ENCODE measurements at places on chromosomes 5 and 9. TPM values are rescaled to one million over a fixed set of nuclear protein-coding genes. Genes with fewer than 3 reads are reported as not detected.
A peak's percentile ranks its signal among the peaks of the same experiment; 100 is the strongest.

Gene ZNF454
- 1.4 TPM for total RNA-seq

Gene PCDHGA8
- 9.7 TPM for total RNA-seq

Gene CCDC171
- 1.5 TPM for total RNA-seq

Gene IL3
- not detected for total RNA-seq

Gene GRM6
- total RNA-seq, result not detected

Gene UGCG
- total RNA-seq, result 11.3 TPM

Gene CMYA5
- 1,695 TPM for total RNA-seq

Gene CATSPER3
- 0.37 TPM for total RNA-seq

GRCh38 chr9:13758936-13759335, 479.4 kb upstream of the MPDZ start:
- peak; percentile 6 for DNase-seq

DNA sequence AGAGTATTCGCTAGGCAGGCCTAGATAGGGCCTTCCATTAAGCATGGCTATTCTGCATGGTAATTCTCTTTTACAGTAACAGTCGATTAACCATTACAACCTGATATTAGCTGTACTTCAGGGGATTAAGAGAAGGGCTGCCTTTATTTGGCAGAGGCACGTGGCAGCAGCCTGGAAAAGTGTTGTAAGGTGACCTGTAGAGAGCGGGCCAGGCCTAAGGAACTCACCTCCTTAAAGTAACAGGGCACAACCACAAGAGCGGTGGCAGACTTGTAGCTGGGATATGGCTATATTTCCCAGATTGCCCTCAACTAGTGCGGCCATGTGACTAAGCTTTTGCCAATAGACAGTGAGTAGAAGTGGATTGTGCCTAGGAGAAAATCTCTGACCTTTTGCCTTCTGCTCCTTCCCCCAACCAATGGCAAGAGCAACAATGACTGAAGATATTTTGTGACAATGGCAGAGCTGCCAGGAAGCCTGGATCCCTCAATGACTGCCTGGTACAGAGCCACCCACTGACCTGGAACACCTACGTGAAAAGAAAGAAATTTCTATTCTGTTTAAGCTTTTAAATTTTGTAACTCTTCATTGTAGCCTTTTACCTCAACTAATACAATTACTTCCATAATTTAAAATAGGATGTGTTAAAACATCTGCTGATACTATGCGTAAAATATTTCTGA, 18.9 kb upstream of the ANKRD34B start:
- DNase-seq, result no peak

DNA sequence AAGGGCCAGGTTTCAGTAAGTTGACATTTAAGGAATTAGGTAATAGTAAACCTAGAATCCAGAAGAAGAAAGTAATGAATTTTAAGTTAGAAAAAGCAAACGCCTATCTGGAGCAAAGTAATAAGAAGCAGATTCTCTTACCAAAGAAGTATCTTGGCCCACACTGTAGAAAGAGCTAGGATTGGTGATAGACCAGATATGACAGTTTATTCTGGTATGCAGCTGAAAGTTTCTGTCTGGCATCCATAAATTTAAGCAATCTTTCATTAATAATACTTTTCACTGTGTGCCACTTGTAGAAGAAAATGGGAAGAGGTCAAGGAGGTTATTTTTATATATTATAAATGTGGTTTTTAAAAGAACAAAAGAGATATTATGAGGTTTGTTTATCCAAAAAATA, 3.0 kb downstream of the RECK start:
- DNase-seq, result no peak

- no peak for DNase-seq
Measured at GRCh38 chr5:38403877-38404635, 145.7 kb downstream of the EGFLAM start.

DNA sequence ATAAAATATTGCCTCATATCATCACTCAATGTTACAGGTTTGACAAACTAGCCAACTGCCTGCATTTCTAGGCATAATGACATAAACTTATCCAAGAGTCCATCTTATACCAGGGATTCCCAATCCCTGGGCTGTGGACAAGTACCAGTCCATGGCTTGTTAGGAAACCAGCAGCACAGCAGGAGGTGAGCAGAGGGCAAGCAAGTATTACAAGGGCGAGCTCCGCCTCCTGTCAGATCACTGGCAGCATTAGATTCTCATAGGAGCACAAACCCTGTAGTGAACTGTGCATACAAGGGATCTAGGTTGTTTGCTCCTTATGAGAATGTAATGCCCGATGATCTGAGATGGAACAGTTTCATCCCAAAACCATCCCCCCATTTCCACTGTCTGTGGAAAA, 144.9 kb downstream of the PRKACG start:
- no peak for DNase-seq

DNA sequence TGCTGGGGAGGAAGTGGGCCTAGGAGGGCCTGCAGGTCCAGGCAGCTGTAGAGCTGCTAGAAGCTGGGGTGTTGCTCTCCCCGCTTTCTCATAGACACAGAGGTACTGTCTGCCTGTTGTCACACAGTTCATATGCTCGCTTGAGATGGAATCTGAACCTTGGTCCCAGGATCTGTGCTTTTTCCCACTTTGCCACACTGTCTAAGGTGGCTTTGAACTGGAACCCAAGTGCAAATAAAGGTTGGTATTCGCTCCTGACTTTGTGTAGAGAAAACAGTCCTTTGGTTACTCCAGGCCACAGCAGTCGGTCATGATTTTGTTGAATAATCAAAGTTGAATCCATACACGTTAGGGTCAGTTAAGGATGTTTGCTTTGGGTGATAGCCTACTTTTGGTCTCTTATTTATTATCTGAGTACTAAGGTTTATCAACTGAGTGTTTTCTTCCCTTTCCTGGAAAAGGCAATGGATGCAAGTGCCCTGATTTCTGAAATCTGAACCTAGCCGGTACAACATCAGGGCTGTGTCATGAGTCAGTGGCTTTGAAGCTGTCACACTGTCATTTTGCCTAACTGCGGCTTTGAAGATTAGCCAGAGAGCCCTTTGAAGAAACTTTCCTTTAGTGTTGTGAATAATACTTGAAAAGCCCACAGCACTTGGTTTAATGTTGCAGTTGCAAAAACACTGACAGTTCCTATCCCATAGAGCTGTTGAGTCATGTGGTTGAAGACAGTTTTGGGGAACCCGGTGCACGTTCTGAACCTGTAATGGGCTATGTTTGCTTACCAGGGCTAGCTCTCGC, 41.3 kb downstream of the HABP4 start:
- DNase-seq, result no peak

GRCh38 chr5:32388432-32389129, 56.0 kb downstream of the ZFR start:
- no peak for DNase-seq

GRCh38 chr9:22111954-22112247, 102.8 kb upstream of the CDKN2B start:
- no peak for DNase-seq

GRCh38 chr5:1174122-1174936, 27.1 kb upstream of the SLC6A19 start:
- peak; percentile 68 for DNase-seq

DNA sequence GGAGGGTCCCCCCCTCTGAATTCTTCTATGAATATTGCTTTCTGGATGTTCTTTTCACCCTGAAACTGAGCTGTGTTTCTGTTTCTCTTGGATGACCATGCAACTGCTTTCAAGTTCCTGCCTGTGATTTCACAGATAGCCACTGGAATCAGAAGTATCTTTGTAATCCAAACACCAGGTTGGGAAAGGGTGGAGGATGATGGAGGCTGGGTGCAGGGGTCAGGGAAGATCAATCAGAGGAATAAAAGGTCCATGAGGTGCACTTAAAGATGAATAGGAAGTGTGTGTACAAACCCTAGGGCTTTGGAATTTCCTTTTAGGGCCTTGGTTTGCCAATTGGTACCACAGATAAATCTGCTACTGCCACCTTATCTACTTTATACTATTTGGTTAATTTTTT, 68.2 kb upstream of the AGXT2 start:
- DNase-seq, result no peak

GRCh38 chr9:12511726-12512125, 181.5 kb upstream of the TYRP1 start:
- no peak for DNase-seq

DNA sequence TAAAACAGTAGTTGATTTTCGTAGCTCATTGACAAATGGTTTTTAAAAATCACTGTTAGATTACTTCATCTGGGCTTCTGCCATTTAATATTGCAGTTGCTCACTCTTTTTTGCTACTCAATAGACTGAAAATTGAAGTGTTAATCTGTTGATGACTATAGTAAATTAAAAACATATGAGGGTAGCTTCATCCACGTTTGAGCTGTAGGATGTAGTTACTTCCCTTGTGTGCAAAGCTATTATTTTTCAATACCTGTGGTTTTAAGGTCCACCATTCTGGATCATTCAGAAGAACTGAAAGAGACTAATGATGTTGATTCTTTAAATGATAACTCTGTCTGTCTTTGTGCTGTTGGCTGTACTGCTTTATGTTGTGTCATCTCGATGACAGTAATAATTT, 74.7 kb downstream of the LNPEP start:
- no peak for DNase-seq

DNA sequence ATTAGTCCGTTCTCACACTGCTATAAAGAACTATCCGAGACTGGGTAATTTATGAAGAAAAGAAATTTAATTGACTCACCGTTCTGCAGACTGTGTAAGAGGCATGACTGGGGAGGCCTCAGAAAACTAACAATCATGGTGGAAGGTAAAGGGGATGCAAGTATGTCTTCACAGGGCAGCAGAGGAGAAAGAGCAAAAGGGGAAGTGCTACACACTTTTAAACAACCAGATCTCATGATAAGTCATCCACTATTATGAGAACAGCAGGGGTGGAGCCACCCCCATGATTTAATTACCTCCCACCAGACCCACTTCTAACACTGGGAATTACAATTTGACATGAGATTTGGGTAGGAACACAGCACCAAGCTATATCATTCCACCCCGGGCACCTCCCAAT, 26.6 kb downstream of the FST start:
- DNase-seq, result no peak

DNA sequence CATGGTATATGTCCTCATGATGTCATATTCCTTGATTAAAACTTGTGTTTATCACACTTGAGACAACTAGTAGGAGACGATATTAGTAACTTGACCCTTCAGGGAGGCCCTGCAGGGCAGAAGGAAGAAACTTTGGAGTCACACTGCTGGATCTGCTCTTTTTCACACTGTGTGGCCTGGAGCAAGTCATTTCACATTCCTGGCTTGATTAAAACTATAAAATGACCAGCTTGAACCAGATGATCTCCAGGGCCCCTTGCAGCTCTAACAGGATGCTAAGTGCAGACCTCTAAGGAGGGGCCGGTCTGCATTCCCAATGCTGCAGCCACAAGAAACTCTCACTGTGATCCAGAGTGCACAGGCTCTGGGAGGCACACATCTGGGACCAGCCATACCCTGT, 146.4 kb upstream of the ZNF366 start:
- no peak for DNase-seq

DNA sequence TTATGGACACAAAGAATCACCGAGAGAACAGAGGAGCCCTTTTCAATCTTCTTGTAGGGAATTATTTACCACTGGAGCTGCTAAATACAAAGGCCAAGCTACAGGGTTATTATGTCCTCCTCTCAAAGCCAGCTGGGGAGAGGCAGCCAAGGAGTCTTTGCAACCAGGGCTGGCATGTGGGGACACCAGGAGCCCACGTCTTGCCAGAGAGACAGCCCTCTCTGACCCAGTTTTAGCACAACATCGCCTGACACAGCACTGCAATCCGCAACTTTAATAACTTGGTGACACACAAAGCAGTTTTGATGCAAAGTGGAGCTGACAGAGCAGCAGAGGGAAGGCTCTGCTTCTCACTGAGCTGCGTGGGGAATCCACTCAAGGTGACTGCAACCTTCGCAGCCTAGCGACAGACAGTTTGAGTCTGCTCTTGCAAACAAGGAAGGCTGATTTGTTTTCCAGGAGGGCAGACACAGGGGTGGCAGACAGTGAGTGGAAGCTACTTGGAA, 33.6 kb downstream of the TLR4 start:
- DNase-seq, result no peak

DNA sequence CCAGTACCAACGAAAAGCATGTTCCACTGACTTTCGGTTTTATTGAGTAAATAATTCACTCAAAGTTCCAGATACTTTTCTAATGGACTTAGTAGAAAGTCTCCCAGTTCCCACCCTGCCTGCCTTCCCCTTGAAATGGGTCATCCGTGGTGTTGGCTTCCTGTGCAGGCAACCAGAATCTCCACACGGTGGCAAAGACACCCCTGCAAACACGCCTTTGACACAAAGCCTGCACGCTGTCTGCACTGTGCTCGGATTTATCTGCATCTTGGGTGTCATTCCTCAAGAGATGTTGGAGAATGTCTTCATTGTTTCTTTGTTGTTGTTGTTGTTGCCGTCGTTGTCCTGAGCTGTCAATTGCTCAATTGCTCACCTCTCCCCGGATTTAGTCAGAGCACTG, 150.0 kb upstream of the IRX2 start:
- DNase-seq, result no peak

DNA sequence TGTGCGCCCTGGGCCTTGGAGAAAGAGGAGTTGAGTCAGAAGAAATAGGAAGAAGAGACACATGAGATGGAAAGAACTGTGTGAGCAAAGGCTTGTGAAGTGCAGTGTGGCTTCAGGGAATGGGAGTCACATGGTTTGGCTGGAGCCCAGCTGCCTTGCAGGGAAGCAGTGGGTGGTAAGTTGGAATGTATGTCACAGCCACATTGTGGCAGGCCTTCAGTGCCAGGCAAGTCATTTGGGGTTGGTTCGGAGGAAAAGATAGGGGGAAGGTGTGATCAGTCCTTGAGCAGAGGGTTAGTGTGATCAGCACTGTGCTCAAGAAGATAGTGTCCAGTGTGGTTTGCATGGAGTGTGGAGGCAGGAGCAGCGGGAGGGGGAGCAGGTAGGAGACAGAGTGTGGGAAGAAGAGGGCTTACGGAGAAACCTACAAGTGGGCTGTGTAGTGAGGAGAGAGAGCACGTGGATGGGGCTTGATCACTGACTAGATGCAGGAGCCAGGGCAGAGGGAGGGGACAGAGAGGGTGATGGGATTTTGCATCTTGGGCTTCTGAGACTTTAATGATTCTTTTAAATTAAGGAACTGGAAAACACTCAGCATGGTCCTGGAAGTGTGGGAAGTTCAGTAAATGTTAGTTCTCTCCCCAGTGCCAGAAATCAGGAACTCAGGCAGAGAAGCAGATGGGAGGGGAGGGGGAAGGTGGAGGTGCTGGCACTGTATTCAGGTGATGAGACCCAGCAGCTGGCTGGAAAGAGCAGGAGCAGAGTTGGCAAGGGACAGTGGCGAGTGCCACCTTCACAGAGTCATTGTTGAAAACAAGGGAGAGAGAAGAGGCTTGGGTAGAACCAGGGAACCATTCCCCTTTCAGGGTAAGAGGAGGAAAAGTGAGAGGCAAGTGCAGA, 46.6 kb downstream of the ARHGAP26 start:
- DNase-seq, result peak; percentile 56

DNA sequence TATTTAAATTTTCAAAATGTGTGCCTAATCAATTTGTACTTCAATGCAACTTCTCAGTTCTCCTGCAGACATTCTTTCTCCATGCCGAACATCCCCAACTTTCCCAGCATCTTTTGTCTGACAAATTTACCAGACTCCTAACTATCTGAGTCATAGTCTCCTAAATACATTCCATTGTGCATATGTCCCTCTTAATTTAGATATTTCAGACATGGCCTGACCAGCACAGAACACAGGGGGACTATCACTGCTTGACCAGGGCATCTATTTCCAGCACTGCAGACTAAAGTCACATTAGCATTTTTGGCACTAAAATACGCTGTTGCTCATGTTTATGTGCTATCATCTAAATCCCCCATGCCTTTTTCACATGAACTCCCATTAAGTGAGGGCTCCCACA, 71.9 kb downstream of the ITGA1 start:
- DNase-seq, result no peak

Measured in heart right ventricle (tissue), 16 donors.